GM12864 (cell line): ENCODE measurements at places on chromosomes 1 and 21.

- DNase-seq = no peak
Observed at GRCh38 chr1:22812092-22812880, 101.6 kb downstream of the EPHB2 start.

DNA sequence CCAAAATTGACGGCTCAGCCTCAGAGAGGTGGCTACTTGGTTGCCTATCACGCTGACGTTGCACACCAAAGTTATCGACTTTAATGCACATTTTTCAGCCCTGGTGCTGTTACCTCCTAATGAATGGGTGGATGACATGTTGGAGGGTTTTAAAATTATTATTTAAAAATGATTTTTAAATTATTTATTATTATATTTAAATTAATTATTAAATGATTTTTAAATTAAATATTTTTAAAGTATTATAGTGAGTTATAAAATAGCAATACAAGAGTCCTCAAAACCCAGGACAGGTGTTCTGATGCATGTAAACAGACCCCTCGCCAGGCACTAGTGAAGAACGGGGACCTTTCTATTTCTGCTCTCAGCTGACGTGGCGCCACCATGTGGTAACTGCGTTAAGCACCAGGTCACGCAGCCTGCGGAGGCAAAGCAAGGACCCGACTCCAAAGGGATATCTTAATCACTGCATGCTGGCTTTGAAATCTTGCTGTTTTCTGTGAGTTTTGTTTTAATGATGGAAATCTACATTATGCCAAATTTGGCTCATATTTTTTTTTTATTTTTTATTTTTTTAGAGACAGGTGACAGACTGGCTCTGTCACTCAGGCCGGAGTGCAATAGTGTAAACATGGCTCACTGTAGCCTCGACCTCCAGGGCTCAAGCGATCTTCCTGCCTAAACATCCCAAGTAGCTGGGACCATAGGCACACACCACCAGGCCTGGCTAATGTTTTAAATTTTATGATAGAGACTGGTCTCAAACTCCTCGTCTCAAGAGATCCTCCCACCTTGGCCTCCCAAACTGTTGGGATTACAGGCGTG, 22.6 kb downstream of the CASP9 start:
- no peak for DNase-seq

DNA sequence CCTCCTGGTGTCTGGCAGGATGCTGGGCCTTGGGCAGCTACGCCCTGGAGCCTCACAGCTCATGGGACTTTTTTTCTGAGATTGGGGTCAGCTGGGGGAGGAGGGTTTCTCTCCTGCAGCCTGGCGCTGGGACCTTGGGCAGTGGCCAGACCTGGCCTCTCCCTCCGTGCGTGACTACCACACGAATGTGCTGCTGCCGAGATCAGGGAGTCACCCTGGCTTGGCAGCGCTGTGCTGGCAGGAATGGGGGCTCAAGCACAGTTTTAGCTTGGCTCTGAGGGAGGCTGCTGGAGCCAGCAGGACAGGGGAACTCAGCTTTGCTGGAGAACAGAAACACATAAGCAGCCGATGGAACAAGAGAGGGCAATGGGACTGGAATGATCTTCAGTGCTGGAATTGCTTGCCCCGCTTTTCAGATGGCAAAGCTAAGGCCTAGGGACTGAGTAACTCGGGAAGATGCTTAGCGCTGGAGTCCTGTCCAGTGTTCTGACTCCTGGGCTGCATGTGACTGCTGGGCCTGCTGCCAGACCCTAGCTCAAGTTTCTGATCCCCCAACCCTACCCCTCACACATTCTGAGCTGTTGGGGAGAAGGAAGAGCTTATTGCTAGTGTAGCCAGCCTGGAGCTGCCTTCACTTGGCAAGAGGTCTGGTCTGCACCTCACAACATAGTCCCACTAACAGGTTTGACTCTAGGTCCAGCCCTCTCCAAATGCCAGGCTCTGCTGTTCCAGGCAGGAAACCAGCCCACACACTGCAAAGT, 69.9 kb downstream of the NAV1 start:
- no peak for DNase-seq

DNA sequence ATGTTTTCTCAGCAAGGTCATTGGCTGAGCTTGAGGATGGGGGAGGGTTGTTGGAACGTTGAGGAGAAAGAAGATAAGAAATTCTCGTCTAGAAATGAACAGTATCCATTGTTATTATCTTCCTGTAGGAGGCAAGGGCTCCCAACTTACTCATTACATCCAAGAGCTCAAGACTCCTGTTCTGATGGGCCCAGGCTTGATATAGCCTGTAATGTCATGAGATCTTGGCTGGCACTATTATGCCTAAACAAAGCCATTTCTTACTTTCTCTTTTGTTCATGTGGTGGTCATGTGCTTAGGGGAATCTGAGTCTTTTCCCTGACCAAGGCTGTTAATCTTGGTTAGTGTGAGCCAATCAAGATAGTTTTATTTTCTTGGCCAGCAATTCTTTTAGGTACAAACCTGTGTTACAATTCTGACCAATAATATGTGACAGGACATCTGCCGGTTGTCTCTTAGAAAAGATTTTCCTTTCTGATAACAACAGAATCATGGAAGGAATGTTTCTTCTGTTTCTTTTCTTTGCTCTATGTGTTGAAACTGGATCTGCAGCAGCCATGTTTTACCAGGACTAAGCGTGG, 15.2 kb upstream of the IGSF3 start:
- no peak for DNase-seq

DNA sequence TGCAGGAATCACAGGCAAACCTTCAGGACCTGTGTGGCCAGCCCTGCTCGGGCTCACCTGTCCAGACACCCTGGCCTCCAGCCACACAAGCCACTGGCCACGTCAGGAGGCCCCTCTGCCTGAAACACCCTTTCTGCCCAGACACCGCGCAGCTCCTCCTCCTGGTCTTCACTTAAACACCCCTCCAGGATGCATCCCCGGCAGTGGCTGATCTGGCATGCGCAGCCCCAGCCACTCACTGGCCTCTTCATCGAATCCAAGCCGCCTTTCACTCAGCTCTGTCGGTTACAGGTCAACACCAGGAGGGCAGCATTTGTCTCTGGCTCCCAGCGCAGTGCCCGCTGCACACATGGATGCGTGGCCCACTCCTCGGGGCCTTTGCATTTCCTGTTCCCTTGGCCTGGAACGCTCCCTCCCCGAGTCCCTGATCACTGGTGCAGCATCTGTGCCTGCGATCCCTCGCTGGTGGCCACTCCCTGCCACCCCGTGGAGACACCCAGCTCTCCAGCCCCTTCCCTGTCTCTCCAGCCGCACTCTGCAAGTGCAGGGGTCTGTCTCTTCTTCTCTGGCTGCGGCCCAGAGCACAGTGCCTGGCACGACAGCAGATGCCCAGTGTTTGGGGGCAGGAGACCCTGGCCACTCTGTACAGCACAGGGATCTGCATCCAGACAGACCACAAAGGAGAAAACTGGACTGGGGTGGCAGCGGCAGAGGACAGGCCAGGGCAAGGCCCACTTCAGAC, 9.4 kb downstream of the TPRG1L start:
- DNase-seq = no peak

- no peak for DNase-seq
Observed at GRCh38 chr21:42692688-42693087, 39.3 kb downstream of the PDE9A start.

- no peak for DNase-seq
Observed at GRCh38 chr1:67135354-67135753, 584 bp upstream of the C1orf141 start.

- no peak for DNase-seq
Observed at GRCh38 chr1:10755970-10756521, 40.4 kb downstream of the CASZ1 start.

- DNase-seq = no peak
Observed at GRCh38 chr1:92817137-92817697, 14.6 kb upstream of the RPL5 start.

GRCh38 chr21:40844935-40845334, 2.0 kb downstream of the DSCAM start:
- DNase-seq = no peak

DNA sequence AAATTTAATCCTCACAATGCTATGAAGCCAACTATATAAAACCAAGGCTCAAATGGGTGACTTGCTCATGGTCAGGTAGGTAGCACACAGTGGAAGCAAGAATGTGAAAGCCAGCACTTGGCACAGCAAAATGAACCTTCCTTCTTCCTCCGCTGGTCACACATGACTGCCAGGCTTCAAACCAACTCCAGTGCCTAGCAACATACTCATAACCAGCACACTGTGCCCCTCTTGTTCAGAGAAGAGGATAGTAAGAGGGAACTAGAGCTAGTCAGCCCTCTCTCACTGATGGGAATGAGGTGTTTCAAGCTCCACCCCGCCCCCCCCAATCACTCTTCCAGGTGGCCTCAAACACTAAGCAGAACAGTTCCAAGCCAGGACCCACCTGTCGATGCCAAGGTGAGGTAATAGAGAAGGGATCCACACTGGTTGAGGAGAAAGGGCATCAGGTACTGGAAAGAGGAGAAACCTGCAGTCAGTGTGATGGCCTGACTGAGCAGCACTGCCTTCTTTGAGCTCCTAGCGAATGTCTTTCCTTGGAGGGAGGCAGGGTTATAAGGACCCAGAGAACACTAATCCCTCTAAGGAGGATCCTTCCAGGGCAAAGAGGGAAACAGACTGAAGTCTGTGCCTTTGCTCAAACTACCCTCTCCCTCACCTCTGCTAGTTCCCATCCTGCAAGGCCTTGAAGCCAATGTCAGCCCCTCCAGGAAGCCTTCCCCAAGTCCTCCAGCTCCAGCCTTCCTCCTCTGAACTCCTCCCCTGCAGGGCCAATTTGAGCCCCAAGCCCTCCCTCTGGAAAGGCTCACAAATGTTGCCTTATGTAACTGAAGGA, 1.2 kb downstream of the TMEM234 start:
- DNase-seq = no peak

DNA sequence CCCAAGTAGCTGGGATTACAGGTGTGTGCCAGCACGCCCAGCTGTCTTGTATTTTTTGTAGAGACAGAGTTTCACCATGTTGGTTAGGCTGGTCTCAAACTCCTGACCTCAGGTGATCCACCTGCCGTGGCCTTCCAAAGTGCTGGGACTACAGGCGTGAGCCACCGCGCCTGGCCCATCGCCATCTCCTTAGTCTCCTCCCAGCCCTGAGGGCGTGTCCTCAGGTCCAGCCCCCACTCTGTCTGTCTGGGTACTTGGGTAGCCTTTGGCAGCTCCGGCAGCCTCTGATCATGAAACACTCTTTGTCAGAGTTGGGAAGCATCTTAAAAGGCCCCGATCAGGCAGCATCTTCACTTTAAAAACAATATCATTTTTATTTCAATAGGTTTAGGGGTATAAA, 90.3 kb upstream of the DISP3 start:
- DNase-seq = no peak

DNA sequence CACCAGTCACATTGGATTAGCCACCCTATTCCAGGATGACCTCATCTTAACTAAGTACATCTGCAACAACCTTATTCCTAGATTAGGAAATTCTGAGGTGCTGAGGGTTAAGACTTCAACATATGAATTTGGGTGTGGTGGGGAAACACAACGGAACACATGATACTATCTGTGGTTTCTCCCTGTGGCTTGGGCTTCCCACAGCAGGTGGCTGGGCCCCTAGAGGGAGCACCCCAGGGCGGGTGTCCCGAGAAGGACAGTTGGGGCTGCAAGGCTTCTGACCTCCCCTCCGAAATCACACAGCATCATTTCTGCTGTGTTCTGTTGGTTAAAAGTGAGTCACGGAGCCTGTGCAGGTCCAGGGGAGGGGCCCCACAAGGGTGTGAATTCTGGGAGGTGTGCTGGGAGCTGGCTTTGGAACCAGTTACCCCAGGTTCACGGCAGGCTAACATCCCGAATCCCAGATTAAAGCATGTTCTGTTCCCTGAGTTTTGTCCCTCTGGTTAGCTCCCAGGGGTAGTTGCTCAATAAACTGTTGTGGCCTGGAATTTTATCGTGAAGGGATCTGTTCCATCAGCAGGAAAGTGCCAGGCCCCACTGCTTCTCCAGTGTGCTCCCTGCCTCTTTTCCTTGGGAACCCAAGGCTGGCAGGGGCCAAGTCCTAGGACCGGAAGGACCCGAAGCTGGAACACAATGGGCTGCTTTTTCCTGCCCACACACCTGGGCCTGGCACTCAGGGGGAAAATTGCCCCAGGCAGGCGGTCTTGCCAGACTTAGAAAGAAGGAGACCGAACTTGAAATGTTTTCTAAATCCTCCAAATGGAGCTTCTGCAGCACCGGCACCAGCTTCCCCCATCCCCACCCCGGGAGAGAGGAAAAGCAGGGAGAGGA, 154.0 kb upstream of the WNT4 start:
- no peak for DNase-seq

DNA sequence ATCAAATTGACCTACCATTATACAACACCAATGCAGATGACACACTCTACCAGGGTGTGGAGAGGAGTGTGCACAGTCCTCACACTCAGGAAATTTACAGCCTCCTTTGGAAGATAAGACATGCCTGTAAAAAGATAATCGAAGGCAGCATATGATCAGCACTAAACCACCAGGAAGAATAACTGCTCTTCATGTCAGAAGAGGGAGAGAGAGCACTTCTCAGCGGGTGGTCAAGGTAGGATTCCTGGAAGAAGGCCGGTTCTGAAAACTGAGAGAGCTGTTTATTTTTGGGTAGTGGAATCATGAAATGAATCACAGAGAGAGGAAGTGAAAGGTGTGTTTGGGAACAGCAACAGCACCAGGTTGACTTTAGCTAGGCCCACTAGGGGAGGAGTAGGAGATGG, 14.0 kb upstream of the ZNF697 start:
- no peak for DNase-seq

DNA sequence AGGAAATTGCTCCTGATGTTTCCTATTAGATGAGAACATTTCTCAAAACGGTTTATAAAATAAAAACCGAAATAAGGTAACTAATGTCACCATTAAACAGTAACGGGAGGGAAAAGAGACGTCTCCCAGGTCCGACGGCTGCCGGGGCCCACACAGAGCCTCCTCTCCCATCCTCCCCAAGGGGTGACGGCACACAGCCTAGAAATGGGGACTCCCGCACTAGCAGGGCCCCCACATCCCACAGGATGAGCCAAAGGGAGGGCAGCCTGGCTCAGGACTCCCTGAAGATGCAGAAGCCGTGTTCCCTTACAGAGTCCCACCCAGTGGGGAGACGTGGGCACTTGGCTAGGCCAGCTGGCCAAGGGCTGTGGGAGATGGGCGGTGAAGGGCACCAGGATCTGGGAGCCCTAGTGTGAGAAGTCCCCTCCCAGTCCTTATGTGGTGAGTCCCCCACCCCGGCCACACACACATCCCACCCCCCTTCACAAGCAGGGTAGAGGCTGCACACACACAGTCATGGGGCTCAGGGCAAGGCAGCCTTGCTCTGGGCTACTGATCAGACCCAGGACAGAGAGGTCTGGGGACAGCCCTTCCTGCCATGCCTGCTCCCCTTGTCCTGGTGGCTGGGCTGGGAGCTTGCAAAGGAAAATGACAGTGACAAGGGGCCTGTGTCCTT, 3.3 kb downstream of the KRTAP10-3 start:
- DNase-seq = no peak

GRCh38 chr1:108745980-108746381, 493 bp upstream of the STXBP3 start:
- DNase-seq = no peak
